Stimulated activated CD4-positive, alpha-beta T cell treated with anti-CD3 and anti-CD28 coated beads, Interleukin-12 subunit alpha, Interleukin-12 subunit beta, amount 100 ng/mL, for 4 hours (primary cell): ENCODE measurements at places on chromosomes 11 and 22.
A peak's percentile ranks its signal among the peaks of the same experiment; 100 is the strongest.

GRCh38 chr22:38468443-38469305 is 778 bp downstream of the KDELR3 start:
- DNase-seq, result no peak

DNA sequence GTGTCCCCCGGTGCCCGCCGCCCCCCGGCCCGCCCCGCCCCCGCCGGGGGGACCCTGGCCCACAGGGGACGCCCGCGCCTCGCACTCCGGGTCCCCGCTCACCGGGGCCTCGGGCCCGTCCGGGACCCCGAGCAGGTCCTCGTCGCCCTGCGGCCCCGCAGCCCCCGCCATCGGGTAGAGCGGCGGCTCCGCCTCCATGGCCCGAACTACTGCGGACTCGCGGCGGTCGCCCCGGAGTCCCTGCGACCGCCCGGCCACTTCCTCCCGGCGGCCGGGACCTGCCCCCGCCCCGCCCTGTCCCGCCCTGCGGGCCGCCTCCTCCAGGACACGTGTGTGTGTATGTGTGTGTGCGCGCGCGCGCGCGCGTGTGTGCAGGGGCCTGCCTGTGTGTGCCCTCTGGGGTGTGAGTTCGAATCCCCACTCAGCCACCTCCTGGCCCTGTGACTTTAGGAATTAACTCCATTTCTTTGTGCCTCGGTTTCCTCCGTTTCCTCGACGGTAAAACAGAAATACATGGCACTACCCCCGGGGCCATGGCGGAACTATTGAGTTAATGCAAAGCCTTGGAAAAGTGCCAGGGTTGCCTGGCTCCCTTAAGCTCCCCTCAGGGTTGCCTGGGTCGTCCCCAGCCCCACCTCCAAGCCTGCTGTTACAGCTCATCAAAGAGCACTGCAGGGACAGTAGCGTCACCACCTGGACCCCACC is at the start of gene UNC93B1:
Gene UNC93B1, minus strand, starts transcription at position 252 of the 705 bp plus-strand sequence. Its CDS starts 54 bp downstream, at position 198.
- DNase-seq, result peak; percentile 76

GRCh38 chr22:35528927-35529326 is 11.7 kb upstream of the RASD2 start:
- no peak for DNase-seq

DNA sequence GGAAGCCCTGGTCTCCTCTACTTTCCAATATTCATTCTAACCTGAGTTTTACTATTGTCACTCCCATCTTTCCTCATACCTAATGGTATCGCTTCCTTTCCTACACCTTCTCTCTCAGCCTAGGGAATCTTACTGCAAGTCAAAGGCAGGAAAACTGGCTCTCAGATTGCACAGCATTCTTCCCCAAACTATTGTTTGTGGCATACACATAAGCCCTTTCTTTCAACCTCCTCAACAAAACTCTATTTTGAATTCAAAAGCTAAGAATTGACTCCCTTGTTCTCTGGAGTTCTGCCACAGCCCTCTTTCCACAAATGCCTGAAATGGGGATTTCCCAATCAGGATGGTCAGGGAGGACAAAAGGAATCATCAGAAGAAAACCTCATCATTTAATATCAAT is 181.5 kb downstream of the FAM76B start:
- DNase-seq, result no peak

GRCh38 chr11:3942160-3942955 is 86.9 kb downstream of the STIM1 start:
- no peak for DNase-seq

DNA sequence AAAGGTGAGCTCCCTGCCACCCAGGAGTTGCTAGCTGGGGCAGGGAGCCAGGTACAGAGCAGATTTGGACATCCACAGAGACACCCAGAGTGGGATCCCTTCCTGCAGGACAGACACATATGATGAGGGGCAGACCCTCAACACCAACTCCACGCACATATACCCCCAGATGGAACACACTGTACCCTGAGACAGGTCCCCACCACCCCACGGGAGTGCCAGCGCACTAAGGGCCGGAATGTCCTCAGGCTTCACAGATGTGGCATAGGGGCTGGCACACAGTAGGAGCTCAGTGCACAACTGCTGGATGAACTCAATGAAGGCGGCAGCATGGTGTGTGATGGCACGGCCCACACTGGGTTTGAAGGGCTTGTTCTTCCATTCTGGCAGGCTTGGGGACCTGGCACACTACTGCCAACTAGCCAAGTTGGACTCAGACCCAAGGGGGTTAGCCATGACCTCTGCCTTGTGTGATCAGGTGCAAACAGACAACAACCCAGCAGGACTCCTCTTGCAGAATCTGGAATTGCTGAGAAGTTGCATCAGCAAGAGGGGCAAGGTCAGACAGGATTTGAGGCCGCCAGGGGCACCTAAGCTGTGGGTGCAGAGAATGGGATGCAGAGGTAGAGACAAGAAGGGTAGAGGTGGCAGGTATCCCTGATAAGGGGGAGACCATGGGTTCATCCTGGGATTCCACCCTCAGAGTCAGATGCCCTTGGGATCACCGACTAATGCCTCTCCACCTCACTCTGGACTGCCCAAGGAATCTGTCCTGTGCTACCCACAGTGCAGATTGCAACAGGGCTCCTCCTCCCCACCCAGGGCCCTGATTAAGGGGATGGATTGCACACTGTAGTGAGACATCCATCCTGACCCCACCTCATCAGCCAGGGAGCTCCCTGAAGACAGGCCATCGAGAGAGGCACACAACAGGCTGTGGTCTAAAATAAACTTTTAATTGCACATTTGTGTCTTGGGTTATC is 2.4 kb downstream of the C22orf15 start:
- DNase-seq, result no peak

- no peak for DNase-seq
Observed at GRCh38 chr22:27654546-27655445, 146.8 kb downstream of the MN1 start.

- DNase-seq, result no peak
Observed at GRCh38 chr11:62124186-62125113, 639 bp downstream of the INCENP start.

GRCh38 chr11:2306452-2306823 is 4.6 kb downstream of the TSPAN32 start:
- DNase-seq, result no peak

- DNase-seq, result no peak
Observed at GRCh38 chr11:112611771-112612170, 349.4 kb upstream of the NCAM1 start.

DNA sequence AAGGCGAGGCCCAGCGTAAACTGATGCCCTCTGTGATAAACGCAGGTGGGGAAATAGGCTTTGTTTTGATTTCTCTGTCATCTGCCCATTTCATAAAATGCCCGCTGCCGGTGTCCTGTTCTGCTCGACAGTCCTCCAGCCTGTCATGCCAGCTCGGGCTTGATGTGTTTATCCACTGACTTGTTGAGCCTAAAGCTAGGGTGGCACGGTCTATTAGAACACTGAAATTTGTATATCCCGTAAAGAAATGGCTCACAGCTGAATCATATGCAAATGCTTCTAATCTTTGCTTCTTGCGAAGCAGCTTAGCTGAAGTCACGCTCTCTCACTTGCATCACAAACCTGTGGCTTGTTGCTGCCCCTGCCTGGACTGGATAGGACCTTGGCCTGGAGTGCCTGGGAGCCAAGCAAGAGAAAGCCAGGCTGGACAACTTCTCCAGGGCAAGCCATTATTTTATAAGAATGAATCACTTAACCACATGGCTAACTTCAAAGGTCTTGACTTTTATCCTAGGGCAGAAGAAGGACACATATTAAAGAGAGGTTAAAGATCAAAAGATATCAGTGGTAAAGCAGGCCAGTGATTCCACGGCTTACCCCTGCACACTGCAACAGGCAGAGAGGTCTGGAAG is 33.1 kb downstream of the EHF start:
- no peak for DNase-seq

GRCh38 chr11:79309407-79309806 is 131.4 kb downstream of the TENM4 start:
- no peak for DNase-seq

GRCh38 chr11:95680169-95680929 is 109.2 kb downstream of the FAM76B start:
- no peak for DNase-seq

- DNase-seq, result no peak
Observed at GRCh38 chr22:31625661-31626426, 36.2 kb downstream of the PISD start.

GRCh38 chr11:1778141-1778911 is 14.6 kb upstream of the CTSD start:
- DNase-seq, result no peak

- DNase-seq, result peak; percentile 28
Observed at GRCh38 chr22:22576244-22576988, 17.4 kb upstream of the PRAME start.

DNA sequence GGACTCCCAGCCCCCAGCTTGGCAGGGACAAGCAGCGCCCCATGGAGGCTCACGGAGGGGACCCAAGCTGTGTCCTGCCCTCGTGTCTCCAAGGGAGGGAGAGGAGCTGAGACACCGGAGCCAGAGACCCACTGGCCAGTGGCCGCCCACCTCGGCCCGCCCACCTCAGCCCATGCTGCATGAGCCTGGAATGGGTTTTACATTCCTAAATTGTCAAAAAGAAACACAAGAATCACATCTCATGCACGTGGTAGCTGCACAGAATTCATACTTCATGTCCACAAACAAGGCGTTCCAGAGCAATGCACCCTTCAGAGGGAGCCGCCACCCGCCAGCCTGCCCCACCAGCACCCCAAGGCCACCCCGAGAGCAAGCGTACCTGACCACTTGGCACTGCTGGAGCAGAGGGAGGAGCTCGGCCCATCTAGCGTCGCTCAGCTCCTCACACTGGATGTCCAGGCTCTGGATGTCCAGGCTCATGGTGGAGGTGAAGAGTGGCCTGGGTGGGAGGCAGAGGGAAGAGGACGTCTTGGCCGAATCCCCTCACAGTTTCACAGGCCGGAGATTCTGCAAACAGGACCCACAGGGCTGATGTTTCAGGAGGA is 5.3 kb downstream of the RNH1 start:
- no peak for DNase-seq

GRCh38 chr11:86748296-86748695 is 52.0 kb upstream of the PRSS23 start:
- DNase-seq, result no peak

GRCh38 chr11:35567737-35568465 is 42.5 kb upstream of the PAMR1 start:
- no peak for DNase-seq

- DNase-seq, result no peak
Observed at GRCh38 chr11:82901922-82902485, 468 bp downstream of the DDIAS start.

GRCh38 chr22:50737728-50738648 is at the start of gene ACR:
TSS of gene ACR (plus strand) at chr22:50738204. CDS start at chr22:50738236, 32 bp downstream.
- DNase-seq, result no peak

GRCh38 chr11:94583866-94584500 is 16.8 kb downstream of the PIWIL4 start:
- no peak for DNase-seq

GRCh38 chr22:32545801-32546200 is 71.2 kb downstream of the FBXO7 start:
- no peak for DNase-seq

DNA sequence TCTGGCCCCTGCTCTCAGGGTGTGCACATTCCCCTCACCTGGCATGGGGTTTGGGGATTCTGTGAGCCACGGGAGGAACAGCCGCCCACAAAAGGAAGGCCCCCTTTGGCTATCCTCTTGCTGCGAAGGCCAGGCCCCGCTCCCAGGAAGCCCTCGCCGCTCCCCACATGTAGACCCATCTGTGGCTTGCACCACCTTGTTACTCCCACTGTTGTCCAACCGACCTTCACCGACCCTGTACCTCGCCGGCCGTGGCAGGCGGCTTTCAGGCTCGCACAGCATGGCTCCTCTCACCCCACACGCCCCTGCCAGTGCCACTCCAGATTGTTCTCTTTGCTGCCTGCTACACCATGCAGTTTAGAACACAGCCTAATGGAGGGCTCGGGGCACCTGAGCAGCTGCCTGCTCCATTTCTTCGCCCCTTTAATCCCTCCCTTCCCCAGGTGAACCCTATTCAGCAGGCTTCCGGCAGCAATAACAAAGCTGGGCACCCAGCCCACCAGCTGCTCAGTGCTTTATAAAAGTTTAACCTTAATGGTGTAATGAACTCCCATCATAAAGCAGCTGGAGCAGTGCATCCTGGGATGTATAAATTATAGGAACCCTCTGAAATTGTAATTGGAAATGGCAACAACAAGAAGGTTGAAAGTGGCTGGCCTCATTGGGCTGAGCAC is 10.7 kb downstream of the DAGLA start:
- DNase-seq, result no peak

DNA sequence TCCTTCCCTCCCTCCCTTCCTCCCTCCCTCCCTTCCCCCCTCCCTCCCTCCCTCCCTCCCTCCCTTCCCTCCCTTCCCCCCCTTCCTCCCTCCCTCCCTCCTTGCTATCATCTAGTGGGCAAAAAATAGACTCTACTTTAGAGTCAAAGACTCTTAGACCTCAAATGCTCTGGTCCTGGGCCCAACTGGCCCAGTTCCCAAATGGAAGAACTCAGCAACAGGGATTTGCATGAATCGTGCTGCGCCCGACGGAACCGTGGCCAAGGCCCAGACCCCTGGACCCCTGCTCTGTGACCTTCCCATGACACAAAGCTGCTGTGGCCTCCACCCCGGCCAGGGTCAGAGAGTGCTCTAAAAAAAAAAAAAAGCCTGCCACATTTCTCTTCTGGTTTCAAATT is 97.4 kb downstream of the WNT7B start:
- DNase-seq, result no peak

- DNase-seq, result peak; percentile 1
Observed at GRCh38 chr22:26259510-26259909, 90.2 kb downstream of the SEZ6L start.

DNA sequence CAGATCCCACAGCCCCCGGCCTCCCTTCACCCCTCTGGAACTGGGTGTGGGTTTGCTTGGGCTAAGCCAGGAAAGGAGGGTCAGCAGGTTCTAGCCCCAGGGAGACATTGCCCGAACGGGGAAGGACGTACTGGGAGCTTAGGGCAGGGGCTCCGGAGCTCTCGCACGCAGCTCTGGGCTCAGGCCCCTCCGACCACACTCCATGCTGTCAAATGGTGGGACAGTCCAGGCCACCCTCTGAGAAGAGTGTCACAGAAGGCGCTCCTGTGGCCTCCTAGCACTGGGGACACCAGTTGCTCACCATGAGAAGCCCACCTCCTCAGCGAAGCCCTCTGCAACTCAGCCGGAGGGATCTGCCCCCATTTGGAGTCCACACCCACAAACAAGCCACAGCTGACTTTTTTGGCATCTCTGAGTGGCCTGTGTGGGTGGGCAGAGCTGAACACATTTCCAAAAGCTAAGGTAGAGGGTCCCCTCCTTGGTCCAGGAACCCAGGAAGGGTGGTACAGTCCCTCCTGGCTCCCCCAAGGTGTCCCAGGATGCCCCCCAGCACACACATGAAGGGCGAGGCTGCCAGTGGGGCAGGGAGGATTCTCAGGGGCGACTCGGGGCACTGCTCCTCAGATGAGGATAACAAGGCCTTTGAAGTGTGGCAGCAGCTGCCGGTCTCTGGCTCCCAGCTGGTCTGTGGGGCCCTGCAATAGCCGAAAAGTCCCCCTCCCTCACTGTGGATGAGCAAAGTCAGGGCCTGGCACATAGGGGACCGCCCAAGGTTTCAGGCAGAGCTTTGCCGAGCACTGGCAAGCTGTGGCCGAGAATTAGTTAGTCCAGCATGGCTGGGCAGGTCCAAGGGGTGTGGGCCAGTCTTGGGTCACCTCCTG is 13.0 kb upstream of the TEF start:
- no peak for DNase-seq
